ENCODE measurements at places on chromosomes 2 and 18.

DNA sequence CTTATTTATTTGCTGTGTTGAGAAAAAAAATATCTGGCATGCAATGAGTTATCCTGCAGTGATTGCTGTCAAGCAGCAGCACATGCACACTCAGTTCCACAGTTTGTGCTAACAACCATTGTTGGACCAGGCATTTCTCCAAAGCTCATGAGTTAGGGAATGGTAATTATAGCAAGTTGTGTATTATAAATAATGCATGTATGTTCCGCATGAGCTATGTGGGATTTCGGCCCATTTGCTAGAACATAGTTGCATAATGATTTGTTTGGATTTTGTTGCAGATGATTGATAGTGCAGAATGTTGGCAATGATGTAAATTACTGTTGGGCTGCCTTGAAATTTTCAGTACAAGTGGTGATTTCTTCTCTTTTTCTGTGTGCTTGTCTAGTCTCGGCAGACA lies 10.7 kb downstream of the KCNJ3 start:
- no peak for DNase-seq

DNA sequence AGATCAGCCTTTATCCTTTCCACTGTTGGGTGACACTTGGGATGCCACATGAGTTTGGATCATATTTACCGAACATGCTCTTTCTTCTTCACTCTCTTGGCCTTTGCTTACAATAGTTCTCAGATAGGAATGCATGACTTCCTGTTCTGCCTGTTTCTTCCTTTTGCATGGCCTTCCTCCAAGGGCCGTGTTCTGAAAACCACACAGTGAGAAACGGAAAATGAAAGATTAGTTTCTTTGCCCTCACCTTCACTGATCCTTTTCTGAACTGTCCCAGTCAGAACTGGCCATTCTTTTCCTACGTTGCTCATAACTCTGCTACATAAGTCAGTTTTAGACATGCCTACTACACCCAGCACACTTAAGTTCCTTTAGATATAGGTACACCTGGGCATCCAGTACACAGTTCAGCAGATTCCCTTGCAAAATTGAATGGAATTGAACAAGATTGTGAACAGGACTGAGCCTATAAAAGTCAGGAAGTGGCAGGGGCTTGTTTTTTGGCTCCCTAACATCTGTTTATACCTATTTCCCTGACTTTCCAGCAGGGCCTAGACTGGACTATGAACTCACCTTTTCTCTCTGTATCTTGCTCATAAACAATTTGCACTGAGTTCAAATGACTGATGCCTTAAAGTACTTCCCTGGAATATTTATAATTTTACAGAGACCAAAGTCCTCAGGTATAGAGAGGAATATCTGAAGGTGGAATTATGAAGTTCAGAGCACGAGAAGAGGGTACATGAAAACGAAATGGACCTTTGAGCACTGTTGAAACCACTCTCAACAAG lies 186.4 kb upstream of the ST6GAL2 start:
- no peak for DNase-seq

GRCh38 chr2:72143441-72144273 lies 4.0 kb downstream of the CYP26B1 start:
- no peak for DNase-seq

- no peak for DNase-seq
These were observed 156.4 kb downstream of the AQP4 start for GRCh38 chr18:26708806-26709716.

DNA sequence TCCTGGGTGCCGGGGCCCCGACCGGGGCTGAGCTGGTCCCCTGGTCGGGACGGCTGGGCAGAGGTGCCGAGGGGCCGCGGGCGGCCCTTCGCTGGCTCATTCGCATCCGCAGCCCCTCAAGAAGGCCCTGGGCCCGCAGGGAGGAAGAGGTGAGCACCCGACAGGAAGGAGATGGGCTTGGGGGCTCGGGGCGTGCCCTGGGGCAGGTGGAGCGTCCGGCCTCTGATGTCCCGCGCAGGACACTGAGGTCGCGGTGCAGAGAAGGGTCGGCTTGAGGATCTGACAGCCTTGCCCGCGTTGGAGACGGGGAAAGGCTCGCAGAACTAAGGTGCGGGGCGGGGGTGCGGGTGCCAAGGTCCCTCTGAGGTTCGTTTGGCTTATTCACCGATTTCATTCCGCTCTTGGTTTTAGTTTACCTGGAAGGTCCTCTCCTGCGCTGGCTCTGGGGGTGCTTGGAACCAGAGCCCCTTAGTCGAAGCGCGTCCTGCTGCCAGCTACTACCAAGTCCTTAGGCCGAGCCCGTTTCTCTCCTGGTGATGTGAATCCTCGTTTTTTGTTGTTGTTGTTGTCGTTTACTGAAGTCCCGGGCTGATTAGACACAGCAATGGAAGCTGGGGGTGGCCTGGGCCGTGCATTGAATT lies 18.9 kb upstream of the CD8A start:
- DNase-seq, result peak; percentile 8

- no peak for DNase-seq
These were observed 776.1 kb upstream of the RAB6C start for GRCh38 chr2:129203331-129203730.

- no peak for DNase-seq
These were observed 80.9 kb downstream of the PPP1R1C start for GRCh38 chr2:182066400-182067087.

GRCh38 chr18:7562491-7562890 lies 4.6 kb upstream of the PTPRM start:
- DNase-seq, result no peak

DNA sequence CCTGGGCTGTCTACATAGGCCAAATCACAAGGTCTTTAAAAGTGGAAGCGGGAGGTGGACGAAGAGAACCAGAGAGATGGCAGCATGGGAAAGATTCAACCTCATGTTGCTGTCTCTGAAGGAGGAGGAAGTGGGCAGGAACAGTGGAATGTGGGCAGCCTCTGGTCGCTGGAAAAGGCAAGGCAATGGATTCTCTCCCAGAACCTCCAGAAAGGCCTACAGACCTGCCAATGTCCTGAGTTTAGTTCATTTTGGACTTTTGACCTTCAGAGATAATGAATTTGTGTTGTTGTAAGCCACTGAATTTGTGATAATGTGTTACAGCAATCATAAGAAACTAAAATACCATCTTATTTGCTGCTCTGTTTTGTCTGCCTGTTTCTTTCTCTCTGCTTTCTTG lies 122.5 kb downstream of the RNF152 start:
- DNase-seq, result no peak

GRCh38 chr18:3504637-3505036 lies 54.7 kb downstream of the TGIF1 start:
- DNase-seq, result no peak

DNA sequence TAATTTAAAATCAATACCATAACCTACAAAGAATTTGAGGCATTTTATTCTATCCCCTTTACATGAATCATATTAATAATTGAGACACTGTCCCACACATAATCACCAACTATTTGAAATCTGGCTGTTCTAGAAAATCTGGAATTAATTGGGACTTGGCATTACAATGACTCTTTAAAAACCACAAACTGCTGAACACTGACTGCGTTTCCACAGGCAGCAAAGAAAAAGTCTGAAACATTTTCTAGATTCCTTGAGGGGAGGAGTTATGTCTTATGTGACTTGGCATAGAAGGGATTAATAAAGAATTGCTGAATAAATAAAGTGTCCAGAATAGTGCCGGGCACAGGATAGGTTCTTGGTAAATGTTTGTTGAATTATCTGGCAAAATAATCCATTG lies 61.4 kb downstream of the GPR39 start:
- DNase-seq, result no peak

- DNase-seq, result no peak
These were observed 154.1 kb upstream of the MMADHC start for GRCh38 chr2:149741646-149742045.

DNA sequence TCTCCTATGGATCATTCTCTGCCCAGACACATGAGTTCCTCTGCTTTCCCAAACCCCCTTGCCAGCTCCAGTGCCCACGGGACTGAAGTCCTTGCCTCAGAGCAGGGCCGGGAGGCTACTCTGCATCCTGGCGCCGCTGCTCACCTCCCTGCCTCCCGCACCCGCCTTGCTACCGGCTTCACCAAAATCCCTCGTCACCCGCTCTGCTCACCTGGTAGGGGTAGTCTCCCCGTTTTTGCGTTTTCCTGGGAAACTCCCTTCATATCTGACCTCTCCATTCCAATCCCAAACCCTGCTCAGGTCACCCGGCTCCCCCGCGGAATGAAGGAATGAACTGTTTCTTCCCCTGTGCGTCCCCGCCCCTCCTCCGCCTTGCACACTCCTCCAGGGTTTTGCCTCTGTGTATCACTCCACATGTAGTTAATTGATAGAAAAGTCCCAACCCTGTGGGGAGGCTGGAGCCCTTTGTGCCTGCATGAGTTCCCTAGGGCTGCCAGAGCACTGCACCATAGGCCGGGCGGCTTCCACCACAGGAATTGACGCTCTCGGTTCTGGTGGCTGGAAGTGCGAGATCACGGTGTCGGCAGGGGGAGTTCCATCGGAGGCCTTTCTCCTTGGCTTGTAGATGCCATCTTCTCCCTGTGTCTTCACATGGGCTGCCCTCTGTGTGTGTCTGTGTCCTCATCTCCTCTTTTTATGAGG lies 2.0 kb upstream of the DGKD start:
- DNase-seq, result no peak
